ENCODE measurements at places on chromosomes 3 and 15.

DNA sequence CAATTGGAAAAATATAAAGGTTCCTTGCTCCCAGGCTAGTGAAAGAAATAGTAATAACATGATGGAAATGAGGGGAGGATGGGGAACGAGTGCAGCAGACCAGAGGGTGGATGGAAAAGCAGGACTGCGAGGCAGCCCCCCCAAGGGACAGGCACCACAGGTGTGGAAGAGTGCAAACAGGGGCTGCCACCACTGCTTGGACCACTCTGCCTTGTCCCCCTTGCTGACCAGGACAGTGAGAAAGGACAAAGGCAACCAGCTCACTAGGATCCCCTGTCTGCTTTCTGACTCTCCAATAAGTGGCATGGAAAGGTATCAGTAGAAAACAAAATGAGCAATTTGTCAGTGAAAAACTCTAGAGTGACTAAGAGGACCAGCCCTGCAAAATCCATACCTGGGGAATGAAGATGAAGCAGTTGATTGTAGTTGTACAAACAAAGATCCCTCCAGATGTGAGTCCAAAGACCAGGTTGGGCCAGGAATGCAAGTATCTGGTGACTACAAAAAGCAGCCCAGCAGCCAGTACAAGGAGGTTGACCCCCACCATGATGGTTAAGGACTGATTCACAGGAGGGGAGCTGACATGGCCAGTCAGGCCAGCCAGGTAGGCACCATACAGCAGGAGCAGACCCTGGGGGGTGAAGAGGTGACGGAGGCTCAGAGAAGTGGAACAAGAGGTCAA, 86.6 kb upstream of the GSK3B start:
- DNase-seq, result no peak

GRCh38 chr3:127483005-127483641, 107.4 kb downstream of the TPRA1 start:
- DNase-seq, result no peak

- DNase-seq, result no peak
Observed at GRCh38 chr3:129519449-129519848, 9.0 kb upstream of the RHO start.

DNA sequence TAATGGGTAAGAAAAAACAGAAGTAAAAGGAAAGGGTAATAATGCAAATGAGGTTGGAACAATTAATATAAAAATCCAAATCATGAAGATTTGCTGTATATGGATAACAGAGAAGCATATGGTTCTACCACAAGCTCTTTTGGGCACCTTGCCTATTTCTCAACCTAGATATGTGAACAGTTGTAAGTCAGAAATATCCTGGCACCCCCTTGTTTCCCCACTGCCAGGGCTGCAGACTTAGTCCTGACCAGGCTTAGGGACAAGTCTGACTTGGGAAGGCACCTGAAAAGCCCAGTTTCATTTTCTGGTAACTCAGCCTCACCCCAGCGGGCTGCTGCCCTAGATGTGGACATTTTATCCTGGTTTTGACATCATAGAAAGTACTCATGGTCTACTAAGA, 183.2 kb upstream of the STAC start:
- DNase-seq, result no peak

DNA sequence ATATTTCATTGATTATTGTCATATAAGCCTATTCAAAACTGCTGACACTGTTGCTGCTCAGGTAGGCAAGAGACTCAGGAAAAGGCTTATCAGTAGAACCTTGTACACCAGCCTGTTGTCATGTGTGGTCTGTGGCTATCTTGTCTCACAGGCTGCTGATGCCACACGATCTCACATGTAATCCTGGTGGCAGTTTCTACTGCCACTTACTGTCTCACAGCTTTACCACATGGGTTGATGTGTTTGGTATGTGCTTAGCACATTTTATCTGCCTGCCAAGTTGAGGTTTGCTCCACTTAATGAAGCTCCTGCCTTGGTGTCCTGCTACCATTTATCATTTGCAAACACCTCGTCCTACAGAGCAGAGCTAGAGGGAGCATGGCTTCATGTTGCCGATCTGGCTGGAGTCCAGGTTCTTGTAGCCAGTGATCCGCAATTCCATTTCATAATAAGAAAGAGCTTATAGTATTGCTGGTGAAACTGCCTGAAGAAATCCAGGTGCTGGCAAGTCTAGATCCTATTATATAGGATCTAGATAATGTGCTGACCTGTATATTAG, 637.9 kb downstream of the NLGN1 start:
- no peak for DNase-seq

GRCh38 chr3:45135959-45136358, 10.2 kb downstream of the CDCP1 start:
- no peak for DNase-seq
